Islet precursor cell (in vitro differentiated cells): ENCODE measurements at places on chromosomes 11 and 22.

- no peak for DNase-seq
Measured at GRCh38 chr22:44592824-44593148, 94.8 kb upstream of the RTL6 start.

- DNase-seq, result no peak
Measured at GRCh38 chr11:27028561-27028965, 12.1 kb upstream of the BBOX1 start.

- DNase-seq, result no peak
Measured at GRCh38 chr11:61645179-61645868, 34.9 kb upstream of the DAGLA start.

- DNase-seq, result peak; percentile 87
Measured at GRCh38 chr11:65301491-65302329, 13.0 kb upstream of the CDC42EP2 start.

GRCh38 chr11:121930004-121930965 lies 185.7 kb downstream of the BLID start:
- no peak for DNase-seq

GRCh38 chr11:11860103-11860979 lies 18.6 kb downstream of the USP47 start:
- no peak for DNase-seq

DNA sequence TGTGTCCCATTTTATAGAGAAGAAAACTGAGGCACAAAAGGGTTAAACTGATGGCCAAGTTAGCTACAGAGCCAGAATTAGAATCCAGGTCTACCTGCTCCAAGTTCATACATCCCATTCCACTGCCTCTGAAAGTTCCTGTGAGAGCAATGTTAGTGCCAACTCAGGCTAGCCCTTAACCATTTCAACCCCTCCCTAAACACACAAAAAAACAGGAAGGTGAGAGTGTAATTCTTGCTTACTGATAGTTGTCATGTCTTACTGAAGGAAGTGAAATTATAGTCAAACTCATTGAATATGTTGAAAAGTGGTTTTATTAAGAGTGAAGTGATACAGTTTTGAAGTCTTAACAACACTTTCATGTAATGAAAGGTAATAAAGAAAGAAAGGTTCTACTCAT lies 2.9 kb upstream of the E2F8 start:
- no peak for DNase-seq

GRCh38 chr22:35891442-35891841 lies 137.2 kb downstream of the RBFOX2 start:
- DNase-seq, result no peak

DNA sequence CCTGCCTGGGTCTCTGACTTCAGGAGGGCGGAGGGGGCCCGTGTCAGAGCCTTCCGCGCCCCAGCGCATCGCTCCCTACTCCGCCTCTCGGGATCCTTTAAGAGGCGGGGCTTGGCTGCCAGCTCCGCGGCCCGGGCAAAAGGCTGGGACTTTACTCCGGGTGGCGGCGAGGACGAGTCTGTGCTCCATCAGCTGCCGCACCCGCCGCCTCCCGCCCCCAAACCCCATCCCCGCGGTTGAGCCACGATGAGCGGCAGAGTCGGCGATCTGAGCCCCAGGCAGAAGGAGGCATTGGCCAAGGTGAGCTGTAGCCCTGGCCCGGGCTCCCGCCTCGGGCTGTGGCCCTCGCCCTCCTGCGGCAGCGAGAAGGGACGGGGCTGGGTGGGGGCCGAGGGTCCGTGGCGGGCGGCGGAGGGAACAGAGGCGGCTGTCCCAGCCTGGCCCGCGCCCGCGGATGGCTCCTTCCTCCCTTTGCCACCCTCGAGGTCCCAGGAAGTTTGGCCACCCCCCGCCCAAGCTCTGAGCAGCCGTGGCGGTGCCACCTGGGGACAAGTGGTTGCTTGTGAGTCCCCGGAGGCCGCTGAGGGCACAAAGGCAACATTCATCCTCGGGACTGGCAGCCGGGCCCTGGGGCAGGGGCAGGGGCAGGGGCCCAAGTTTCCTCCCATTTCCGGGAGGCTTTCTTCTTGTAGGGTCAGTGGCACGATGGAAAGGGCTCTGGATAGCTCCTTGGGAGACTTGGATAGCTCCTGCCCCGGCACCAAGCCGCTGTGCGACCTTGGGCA lies at the start of gene SEC14L2:
SEC14L2 (plus strand) TSS at position 148 of the 785 bp plus-strand sequence; CDS start at position 247, 99 bp downstream.
- DNase-seq, result peak; percentile 71

DNA sequence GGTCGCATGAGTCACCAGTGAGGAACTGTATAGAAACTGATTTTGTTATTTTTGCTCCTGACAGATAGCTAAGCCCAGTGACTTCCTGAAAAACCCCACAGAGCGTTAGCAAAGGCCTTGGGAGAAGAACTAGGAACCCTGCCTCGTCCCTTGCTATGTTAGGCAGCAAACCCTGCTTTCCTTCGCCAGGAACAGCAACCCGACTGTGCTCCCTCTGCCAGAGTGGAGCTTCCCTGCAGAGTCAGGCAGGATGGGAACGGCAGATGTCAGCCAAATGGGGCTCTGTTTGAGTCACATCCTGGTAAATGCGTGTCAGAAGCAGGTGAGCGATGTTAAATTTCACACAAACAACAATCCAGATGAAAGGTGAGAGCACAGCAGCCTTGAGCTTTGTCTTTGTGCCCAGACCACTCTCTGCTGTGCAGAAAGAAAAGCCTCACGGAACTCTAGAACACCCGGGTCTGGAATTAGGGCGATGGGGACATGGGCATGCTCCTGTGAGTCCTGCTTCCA lies 186.6 kb downstream of the ADAMTS15 start:
- peak; percentile 59 for DNase-seq

DNA sequence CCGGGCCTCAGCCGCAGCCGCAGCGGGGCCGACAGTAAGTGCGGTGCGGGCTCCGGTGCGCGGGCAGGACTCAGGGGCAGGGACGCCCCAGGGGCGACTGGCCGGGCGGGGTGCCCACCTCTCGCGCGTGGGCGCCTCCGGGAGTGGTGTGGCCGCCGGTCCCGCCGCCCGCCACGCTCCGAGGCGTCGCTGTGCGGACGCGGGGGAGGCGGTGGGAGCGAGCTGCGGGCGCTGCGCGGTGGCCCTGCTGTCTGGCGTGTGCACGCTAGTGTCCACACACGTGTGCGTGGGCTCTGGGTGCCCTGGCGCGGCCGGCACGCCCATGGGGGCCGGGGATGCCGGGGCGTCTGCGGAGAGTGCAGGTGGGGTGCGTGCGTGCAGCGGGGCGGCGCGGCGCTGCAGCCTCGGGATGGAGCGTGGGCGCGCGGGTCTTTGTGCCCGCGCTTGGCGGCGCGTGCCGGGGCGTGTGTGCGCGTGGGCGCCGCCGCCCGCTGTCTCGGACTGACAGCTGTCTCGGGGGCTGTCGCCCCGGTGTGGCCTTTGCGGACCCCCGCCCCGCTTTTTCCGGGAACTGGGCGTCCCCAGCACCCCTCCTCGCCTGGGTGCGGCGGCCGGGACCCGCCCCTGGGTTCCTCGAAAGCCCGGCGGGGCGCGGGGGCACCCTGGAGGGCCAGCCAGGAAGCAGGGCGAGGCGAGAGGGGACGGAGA lies 804 bp downstream of the KCNK4 start:
- no peak for DNase-seq

GRCh38 chr11:94791216-94791889 lies 23.2 kb downstream of the AMOTL1 start:
- no peak for DNase-seq

DNA sequence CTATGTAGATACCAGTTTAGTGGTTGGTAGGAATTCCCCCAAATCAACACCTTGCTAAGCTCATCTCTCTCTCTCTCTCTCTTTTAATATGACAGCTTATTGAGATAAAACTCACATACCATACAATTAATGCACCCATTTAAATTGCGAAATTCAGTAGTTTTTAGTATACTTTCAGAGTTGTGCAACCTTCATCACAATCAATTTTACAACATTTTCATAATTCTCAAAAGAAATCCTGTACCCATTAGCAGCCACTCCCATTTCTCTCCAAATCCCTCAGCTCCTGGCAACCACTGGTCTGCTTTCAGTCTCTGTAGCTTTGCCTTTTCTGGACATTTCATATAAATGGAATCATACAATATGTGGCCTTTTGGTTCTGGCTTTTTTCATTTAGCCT lies 13.3 kb downstream of the NNMT start:
- DNase-seq, result no peak

- DNase-seq, result no peak
Measured at GRCh38 chr11:2841411-2842190, 44.0 kb downstream of the CDKN1C start.

GRCh38 chr11:122816761-122817520 lies 21.4 kb upstream of the CRTAM start:
- no peak for DNase-seq

GRCh38 chr11:71452199-71453036 lies 585 bp upstream of the NADSYN1 start:
- no peak for DNase-seq

- DNase-seq, result peak; percentile 31
Measured at GRCh38 chr22:30903876-30904460, 64.6 kb downstream of the MORC2 start.

- DNase-seq, result no peak
Measured at GRCh38 chr11:24524156-24524555, 27.3 kb downstream of the LUZP2 start.

DNA sequence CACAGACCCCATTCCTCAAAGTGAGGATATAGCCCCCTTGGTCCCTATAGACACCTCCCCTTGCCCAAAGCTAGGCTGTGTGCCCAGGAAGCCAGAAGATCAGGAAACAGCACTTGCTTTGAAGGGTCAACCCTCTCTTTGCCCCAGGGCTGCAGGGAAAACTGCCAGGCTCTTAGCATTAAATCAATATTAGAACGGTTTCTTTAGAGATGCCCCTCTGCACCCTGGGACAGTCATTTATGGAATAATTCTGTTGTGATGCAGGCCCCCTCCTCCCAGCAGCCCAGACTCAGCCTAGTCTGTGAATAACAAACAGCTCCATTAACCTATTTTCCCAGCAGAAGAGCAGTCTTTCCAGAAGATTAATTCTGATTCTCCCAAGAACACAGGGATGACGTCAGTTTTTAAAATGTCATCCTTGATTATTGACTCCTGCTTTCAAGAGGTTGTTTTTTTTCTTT lies 11.6 kb upstream of the CAPN5 start:
- peak; percentile 7 for DNase-seq

DNA sequence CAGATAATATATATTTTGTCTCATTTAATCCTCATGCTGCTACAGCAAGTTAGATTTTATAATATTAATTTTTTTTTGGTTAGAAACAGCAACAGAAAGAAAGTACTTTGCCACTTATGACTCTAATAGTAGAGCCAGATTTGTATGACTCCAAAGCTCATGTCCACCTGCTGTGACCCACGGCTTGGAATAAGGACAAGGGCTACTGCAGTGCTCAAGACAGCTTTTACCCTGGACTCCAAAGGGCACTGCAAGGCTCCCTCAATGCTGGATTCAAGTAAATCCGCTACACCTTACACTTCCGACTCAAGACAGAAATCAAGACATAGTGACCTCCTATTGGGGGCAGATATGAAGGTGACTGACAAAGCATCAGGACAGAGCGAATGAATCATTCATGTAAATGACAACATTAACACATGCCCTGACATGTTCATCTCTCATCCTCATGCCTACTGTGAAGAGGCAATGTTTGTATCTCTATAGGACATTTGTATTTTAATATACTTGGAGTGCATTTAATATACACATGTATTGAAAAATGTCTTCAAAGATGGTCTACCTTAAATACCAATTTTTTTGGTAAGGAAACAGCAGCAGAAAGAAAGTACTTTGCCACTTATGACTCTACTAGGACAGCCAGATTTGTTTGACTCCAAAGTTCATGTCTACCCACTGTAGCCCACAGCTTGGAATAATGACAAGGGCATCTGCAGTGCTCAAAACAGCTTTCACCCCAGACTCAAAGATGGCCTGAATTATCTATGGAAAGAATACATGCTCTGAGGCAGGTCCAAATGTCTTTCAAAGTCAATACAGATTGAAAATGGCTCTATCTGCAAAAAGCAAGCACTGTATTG lies 375.6 kb upstream of the CCDC90B start:
- no peak for DNase-seq

- DNase-seq, result no peak
Measured at GRCh38 chr11:93604008-93604660, 57.3 kb upstream of the CEP295 start.

GRCh38 chr11:102810950-102811660 lies 13.1 kb upstream of the MMP1 start:
- no peak for DNase-seq

- DNase-seq, result peak; percentile 58
Measured at GRCh38 chr11:72228229-72228843, 3.8 kb downstream of the INPPL1 start.

DNA sequence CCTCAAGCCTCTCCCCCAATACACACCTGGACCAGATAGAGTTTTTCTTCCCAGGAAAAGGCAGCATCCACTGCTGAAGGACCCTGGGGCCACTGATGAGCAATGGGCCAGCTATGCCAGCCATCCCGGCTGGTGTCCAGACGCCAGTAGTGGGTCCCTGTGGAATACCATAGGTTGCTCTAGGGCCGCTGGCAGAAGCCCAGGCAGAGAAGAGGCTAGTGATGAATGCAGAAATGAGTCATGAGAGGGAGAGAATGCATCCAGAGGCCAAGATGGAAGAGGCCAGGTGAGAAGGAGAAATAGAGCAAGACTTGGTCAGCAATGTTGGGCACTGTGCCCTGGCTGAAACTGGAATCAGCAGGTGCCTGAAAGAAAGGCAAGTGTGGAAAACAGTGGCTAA lies 8.9 kb downstream of the HPX start:
- peak; percentile 94 for DNase-seq

DNA sequence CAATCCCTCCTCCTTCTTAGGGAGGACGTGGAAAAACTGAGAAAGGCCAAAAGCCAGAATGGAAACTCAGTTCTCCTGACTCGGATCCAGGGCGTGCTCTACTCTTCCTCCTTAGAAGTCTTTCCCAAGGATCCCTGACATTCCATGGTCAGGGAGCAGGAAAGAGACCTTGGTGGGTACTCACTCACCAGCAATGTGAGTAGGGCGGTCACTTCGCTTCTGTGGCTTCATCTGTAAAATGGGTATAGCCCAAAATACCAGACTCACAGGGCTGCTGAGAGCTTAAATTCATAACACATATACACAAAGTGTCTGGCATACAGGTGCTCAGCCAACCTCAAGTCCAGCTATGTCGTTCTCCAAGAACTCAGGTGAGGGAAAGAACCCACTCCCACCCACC lies 629 bp upstream of the KCTD17 start:
- no peak for DNase-seq

DNA sequence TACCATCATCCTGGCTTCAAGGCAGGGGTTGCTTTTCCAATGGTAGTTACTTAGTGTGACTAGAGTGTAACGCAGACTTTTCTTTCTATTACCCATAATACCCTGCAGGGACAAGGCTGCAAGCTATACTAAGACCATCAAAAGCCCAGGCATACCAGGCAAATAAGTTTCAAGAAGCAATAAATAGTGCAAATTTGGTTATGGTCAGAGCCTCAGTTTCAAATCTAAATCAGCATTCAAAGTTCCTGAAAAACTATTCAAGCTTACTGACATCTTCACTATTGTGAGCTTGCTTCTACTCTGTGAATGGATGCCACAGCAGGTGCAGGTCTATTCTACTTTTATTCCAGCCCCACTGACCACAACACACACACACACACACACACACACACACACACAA lies 2.5 kb upstream of the HBB start:
- DNase-seq, result no peak
